Naive thymus-derived CD4-positive, alpha-beta T cell (primary cell): ENCODE measurements at places on chromosomes 1 and 21.

DNA sequence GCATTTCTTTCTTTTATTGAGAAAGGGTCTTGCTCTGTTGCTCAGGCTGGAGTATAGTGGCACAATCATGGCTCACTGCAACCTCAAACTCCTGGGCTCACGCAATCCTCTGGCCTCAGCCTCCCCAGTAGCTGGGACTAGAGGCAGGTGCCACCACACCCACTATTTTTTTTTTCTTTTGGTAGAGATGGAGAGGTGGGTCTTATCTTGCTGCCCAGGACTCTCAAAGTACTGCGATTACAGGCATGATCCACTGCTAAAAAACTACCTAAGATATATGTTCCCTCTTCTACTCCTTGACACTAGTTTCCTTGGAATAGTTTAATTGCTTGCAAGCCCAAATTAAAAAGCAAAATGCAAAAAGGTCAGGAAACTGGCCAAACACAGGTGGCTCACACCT lies 56.9 kb upstream of the GUCA2A start:
- H3K36me3 ChIP-seq = no peaks in the 10 kb centered on the region
- H3K4me1 ChIP-seq = no peaks in the 10 kb centered on the region
- H3K27ac ChIP-seq = no peak overlapping the region

DNA sequence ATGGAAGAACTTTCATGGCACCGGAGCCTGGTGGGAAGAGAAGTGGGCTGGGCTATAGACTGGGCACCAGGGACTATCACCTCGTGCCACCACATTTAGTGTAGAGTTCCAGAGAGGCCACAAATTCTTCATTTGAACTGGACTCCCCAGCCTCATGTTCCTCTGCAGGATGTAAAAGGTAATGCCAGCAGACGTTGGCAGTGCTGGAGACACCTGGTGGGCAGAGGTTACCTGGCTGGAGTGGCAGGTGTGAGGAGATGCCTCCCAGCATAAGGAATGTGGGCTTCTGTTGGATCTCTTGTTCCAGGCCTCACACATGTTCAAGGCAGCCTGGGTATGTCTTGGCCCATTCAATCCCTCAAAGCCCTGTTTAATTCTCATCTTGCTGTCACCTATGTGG lies 35.2 kb downstream of the TEX35 start:
- H3K27me3 ChIP-seq = no peaks in the 10 kb centered on the region
- H3K36me3 ChIP-seq = no peaks in the 10 kb centered on the region
- H3K27ac ChIP-seq = no peak overlapping the region
- no peak for DNase-seq
- H3K4me1 ChIP-seq = peaks cover 3% of the 10 kb centered on the region
- no peak overlapping the region for H3K4me3 ChIP-seq

- no peaks in the 10 kb centered on the region for H3K36me3 ChIP-seq
- no peak for DNase-seq
Observed at GRCh38 chr1:228036701-228037231, 30.0 kb downstream of the WNT3A start.

GRCh38 chr1:185486346-185486745 lies 169.3 kb upstream of the IVNS1ABP start:
- H3K27me3 ChIP-seq = no peaks in the 10 kb centered on the region
- H3K36me3 ChIP-seq = no peaks in the 10 kb centered on the region
- H3K4me3 ChIP-seq = no peak overlapping the region
- no peak for DNase-seq

GRCh38 chr1:230144010-230144614 lies 77.1 kb downstream of the GALNT2 start:
- H3K27me3 ChIP-seq = no peaks in the 10 kb centered on the region
- no peak overlapping the region for H3K4me3 ChIP-seq
- no peaks in the 10 kb centered on the region for H3K36me3 ChIP-seq
- no peak overlapping the region for H3K27ac ChIP-seq
- no peaks in the 10 kb centered on the region for H3K4me1 ChIP-seq

DNA sequence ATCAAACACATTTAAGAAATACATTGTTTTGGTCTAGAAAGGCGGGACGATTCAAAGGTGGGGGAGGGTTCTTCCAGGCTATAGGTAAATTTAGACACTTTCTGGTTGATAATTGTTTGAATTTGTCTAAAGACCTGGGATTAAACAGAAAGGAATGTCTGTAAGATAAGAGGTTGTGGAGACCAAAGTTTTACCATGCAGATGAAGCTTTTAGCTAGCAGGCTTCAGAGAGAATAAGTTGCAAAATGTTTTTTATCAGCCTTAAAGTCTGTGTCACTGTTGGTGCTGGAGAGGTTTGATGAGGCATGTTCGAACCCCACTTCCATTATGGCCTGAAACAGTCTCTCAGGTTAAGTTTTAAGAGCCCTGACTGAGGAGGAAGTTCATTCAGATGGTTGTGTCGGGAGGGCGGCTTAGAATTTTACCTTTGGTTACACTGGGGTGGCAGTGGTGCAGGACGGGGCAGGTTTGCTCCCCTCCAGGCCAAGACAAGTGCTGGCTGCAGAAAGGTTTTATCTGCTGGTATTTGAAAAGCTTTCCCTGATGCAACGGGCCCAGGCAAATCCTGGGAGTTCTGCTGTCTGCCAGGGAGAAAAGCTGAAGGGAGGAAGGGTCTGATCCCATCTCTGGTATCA lies 16.0 kb upstream of the SLC2A5 start:
- no peak for DNase-seq
- no peak overlapping the region for H3K27ac ChIP-seq
- H3K27me3 ChIP-seq = no peaks in the 10 kb centered on the region
- H3K4me1 ChIP-seq = no peaks in the 10 kb centered on the region
- no peak overlapping the region for H3K4me3 ChIP-seq

- no peak for DNase-seq
- H3K36me3 ChIP-seq = no peaks in the 10 kb centered on the region
- H3K27ac ChIP-seq = no peak overlapping the region
- no peak overlapping the region for H3K4me3 ChIP-seq
Observed at GRCh38 chr1:192395211-192395610, 78.4 kb downstream of the RGS21 start.
